ENCODE measurements at places on chromosomes 6 and 20.

DNA sequence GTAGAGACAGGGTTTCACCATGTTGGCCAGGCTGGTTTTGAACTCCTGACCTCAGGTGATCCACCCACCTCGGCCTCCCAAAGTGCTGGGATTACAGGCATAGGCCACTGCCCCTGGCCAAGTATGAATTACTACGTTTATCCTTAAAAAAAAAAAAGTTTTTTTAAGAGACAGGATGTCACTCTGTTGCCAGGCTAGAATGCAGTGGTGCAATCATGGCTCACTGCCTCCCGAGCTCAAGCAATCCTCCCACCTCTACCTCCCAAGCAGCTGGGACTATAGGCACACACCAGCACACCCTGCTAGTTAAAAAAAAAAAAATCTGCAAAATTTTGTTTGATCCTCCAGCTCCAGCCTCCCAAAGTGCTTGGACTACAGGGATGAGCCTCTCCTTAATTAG, 23.1 kb downstream of the IYD start:
- no peak for DNase-seq

- DNase-seq: no peak
These were observed 157.7 kb upstream of the FLRT3 start for GRCh38 chr20:14495066-14495465.

DNA sequence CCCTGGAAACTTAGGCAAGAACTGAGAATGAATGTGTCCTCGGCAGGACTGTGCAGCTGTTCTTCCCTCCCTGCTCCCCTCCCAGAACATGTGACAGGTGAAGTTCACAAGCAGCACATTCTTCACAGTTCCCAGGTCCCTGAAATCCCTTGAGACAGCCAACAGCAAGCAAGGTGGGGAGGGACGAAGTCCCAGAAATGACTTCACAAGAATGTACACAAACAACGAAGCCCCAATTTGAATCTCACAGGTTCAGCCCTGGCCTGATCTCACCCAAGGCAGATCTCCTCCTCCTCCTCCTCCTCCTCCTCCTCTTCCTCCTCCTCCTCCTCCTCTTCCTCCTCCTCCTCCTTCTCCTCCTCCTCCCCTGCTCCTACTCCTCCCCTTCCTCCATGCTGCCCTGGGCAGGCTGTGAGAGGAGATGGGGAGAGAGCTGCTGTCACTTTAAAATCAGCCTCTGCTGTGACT, 32.4 kb downstream of the WRNIP1 start:
- no peak for DNase-seq

GRCh38 chr6:39369987-39370386, 47.5 kb upstream of the KCNK16 start:
- DNase-seq: no peak

GRCh38 chr6:158023597-158023939, 41.9 kb downstream of the SYNJ2 start:
- no peak for DNase-seq

GRCh38 chr6:11994875-11995461, 17.1 kb upstream of the HIVEP1 start:
- no peak for DNase-seq
